ENCODE measurements at places on chromosomes 1 and 21.

DNA sequence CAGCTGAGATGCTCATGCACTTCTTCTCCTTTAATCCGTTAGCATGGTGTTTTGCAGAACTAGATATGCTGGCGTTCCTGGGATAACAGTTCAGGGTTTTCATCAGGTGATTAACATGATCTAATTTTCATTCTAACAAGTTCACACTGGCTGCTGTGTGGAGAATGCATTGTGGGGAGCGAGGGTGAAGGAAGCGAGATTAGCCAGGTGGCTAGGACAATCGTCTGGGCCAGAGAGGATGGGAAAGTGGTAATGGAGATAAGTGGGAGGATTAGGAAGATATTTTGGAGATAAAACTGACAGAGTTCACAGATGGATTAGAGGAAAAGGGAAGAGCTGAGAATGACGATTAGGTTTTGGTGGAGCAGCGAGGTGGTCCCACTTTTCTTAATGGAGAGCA lies 138.1 kb upstream of the MAGI3 start:
- no peak for DNase-seq

- DNase-seq: no peak
These were observed 32.2 kb downstream of the PADI6 start for GRCh38 chr1:17404034-17404684.

GRCh38 chr21:33578214-33578613 lies 10.3 kb downstream of the DONSON start:
- peak; percentile 13 for DNase-seq

- DNase-seq: peak; percentile 59
These were observed 128.2 kb downstream of the ATG4C start for GRCh38 chr1:62912028-62912638.

DNA sequence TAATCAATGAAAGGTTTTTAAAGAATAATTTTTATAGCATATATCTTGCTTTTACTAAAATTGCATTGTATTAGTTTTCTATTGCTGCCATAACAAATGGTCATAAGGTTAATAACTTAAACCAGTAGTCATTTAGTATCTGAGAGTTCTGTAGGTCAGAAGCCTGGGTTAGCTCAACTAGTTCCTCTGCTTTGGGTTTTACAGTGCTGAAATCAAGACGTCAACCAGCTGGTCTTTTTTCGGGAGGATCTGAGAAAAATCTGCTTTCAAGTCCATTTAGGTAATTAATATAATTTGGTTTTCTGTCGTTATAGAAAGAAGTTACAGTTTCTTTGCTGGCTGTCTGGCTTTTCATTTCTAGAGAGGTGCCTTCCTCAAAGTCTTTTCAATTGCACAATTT lies 577.7 kb downstream of the MRPL39 start:
- DNase-seq: no peak

- DNase-seq: no peak
These were observed 940 bp upstream of the PLA2G2C start for GRCh38 chr1:20187103-20187812.

GRCh38 chr1:19484798-19485361 lies 459 bp downstream of the CAPZB start:
- peak; percentile 54 for DNase-seq

DNA sequence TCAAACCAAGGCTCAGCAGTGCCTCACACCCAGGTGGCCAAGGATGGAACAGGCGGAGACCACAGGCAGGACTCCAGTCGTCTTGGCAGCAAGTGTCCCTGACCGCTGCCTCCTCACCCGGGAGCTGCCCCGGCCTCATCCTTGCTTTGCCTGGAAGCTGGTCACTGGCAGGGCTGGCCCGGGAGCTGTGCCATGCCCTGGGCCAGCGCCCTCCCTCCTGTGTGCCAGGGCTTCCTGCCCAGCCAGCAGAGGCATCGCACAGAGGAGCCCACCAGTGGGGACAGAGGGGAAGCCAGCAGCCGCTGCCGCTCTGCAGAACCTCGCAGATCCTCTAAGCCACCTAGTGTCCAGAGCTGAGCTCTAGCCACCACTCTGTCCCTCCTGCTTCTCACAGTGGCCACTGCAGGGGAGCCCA lies 7.8 kb downstream of the CASZ1 start:
- DNase-seq: peak; percentile 15

GRCh38 chr1:207414606-207415108 lies 39.5 kb upstream of the CR2 start:
- no peak for DNase-seq

- DNase-seq: peak; percentile 86
These were observed at the start of gene DHRS3 for GRCh38 chr1:12617901-12618660. Gene DHRS3 (minus strand): TSS chr1:12618210. CDS start chr1:12617348, 862 bp downstream.

DNA sequence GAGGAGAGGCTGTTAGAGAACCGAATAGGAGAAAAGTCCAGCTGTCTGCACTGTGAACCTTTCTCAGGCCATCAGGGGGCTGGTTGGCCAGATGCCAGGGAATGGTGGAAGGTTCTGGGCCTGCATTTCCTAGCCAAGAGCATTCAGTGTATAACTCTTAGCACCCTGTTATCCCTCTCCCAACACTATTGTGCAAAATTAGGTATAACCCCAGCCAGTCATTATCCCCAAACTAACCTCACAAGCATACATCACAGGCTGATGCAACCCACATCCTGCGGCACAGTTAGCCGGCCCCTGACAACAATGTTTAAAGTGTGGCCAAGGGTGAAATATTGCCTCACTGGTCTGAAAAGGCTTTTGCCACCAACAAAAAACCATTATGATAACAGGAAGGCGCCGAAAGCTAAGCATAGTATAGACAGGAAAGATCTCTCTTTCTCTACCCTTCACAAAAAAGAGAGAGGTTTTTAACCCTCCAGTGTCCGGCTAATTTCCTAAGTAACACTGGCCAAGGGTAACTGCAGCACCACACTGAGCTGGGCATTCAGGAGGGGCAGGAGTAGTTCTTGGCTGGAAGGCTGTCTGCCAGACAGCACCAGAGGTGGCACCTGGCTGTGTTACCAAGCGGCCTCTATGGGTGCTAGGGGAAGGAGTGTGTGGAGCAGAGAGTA lies 77.3 kb upstream of the BCAR3 start:
- no peak for DNase-seq

DNA sequence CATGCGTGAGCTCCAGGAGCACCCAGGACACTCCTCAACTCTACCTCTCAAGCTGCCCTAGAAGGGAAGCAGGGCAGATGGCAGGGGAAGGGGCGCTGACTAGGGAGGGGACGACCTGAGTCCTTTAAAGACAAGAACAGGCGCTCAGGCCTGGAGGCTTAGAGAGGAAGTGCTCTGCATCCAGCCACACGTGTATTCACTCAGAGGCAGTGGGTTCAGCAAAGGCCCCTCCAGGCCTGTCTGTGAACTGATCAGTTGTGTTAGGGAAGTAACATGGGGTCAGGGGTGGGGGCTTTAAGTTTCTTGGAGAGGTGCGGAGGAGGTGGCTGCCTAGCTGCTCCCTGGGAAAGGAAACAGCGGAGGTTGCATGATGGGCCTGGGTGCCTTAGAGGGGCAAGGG lies 37.1 kb upstream of the ARF1 start:
- no peak for DNase-seq

DNA sequence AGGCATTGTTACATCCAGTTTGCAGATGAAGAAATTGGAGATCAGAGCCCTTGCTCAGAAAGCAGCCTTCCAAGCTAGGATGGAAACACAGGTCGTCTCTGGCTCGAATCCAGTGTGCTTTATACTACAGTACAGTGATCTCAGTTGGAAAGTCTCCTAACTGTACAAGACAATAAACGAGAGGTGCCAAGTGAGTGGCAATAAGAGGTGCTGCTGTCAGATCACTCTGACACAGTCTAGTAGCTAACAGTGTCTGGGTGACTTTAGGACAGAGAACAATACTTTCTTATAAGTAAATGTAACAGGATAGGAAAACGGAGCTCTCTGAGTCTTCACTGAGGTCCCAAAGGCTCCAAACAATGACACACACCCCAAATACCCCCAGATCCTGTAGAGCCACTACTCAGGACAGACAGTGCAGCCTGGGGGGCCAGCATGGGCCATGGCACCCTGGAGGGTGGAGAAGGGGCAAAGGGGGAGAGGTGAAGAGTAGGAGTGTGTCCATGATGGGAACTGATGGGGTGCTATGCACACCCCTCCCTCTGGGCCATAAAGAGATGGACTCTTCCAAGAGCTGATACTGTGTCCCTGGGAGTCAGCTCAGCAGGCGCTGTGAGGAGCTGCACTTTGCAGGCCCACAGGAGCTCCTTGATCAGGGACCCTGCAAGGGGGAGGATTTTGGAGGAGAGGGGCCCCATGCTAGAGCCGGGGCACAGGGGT lies 3.3 kb downstream of the SH3BGR start:
- DNase-seq: no peak

DNA sequence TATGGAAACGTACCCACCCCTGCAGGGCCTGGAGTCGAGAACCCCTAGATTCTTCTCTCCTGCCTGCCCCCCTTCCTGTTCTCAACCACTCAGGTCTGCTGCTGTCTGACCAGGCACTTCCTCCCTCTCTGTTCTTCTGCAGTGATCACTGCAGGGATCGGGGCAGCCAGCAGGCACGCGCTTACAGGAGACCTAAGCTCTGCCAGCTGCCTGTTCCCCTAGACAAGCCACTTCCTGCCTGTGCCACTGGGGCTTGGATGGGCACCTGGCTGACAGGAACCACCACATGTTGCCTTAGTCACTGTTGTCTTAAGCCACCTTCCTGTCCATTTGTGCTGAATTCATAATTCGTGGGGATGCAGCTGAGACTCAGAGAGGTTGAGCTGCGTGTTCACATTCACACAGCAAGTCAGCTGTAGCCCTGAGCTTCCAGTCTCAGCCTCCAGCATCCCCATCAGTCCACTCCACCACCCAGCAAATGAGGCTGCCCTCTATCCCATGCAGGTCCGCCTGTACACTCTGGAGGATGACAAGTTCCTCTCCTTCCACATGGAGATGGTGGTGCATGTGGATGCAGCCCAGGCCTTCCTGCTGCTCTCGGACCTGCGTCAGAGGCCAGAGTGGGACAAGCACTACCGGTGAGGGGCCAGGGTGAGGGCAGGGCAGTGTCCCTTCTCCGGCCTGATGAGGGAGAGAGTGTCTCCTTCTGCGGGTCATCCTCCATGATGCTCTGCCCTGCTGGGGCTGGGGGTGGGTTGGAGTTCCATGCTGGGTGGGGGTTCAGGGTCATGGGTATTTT lies 18.6 kb downstream of the FAM151A start:
- DNase-seq: no peak

DNA sequence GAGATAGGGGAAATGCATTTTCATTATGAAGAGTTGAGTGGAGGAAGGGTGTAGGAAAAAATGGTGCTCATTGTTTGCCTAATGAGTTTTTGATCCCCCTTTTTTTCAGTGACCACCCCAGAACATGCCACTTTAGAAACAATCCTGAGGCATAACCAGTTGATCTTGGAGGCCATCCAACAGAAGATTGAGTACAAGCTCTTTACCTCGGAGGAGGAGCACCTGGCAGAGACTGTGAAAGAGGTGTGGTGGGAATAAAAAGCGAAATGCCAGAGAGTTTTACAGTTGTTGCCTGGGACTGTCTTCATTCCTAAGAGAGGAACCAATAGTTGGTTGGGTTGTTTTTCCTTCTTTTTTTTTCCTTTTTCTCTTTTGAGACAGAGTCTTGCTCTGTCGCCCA lies 54.3 kb upstream of the EPHA8 start:
- no peak for DNase-seq

- no peak for DNase-seq
These were observed 2.3 kb upstream of the EPS8L3 start for GRCh38 chr1:109765896-109766615.

GRCh38 chr1:209063767-209064659 lies 519.5 kb upstream of the CAMK1G start:
- DNase-seq: no peak

- peak; percentile 25 for DNase-seq
These were observed 4.5 kb downstream of the SH3GLB1 start for GRCh38 chr1:86708920-86709319.

DNA sequence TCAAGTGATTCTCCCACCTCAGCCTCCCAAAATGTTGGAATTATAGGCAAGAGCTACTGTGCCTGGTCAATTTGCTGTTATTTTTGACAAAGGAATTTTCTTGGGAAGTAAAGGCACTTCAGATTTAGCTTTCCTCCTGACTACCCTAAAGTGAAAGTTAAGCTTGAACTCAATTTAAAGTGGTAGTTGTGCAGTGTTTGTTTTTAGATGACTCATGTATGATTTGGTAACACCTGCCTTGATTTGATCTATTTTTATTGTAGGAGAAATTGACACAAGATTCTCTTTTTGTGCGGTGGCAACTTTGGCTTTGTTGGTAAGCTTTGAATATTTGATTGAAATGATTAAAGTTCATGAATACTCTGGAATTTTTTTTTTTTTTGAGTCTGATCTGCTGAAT lies 5.0 kb downstream of the RABGGTB start:
- peak; percentile 51 for DNase-seq

DNA sequence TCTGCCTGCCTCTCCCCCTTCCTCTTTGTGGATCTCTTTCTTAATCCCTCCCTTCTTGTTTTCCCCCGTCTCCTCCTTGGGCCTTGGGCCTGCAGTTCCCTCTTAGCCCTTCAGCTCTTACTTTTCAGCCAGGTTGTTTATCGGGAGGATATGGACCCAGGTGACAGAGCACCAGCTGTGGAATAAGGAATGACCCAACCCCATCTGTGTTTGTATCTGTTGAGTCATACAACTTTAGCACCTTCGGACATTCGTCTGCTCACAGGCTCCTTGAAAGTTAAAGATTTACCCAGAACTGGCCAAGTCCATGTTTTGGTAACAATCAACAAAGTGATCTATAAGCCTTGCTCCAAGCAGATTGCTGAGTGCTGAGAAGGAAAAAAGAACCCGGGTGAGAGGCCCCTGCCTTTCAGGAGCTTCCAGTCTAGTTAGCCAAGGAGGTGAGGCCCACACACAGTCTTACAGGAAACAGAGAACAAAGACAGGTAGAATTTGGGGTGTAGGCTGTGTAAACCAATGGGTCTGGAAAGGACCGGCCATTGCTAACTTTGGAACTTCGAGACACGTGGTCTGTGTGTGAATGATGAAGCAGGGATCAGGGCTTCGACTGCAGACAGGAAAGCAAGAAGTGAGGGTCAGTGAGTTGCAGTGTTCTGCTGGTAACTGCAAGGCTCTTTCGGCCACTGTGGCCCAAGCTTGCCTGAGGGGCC lies 66.7 kb upstream of the F3 start:
- DNase-seq: no peak

GRCh38 chr1:24619376-24619775 lies 23.7 kb upstream of the SRRM1 start:
- no peak for DNase-seq

DNA sequence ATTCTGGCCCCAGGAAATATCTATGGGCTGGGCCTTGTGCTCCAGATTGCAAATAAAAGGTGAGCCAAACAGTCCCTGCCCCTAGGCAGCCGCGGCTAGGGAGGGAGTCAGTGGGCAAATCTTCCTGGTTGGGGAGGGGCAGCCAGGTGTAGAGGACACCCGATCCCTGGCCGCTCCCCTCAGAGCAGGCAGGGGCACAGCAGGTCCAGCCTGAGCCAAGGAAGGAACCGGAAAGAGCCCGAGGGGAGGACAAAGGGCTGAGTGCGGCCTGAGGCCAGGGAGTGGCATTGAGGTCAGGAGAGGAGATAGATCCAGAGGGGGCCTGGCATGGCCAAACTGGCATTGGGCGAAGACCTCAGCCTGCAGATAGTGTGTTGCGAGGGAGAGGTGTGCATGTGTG lies 36.6 kb upstream of the ARF1 start:
- DNase-seq: no peak

- DNase-seq: peak; percentile 53
These were observed 2.4 kb downstream of the PLPP3 start for GRCh38 chr1:56576880-56577405.

GRCh38 chr1:59967141-59967697 lies 40.6 kb upstream of the CYP2J2 start:
- DNase-seq: peak; percentile 62
